GM19239 (cell line): ENCODE measurements at places on chromosomes 7 and 10.

DNA sequence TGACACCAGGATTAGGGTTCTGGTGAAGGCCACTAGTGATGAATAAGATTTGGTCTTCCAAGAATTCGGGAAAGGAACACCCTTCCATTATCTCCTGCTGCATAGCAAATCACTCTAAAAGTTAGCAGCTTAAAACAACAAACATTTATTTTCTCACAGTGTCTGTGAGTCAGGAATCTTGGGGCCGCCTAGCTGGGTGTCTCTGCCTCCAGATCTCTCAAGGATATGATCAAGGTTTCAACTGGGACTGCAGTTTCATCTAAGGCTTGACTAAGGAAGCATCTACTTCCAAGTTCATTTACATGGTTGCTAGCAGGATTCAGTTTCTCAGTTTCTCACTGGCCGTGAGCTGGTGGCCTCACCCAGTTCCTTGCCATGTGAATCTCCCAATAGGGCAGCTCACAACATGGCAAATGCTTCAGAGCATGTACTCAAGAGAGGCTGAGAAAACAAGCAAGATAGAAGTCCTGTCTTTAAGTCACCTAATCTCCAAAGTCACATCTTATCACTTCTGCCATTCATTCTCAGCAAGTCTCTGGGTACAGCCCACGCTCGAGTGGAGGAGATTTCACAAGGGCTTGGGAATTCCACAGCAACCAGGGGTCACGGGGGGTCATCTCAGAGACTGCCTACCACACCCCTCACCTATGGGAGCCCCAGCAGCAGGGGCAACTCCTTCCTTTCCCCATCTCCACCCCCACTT, 26.8 kb downstream of the TLX1 start:
- no peak for DNase-seq

DNA sequence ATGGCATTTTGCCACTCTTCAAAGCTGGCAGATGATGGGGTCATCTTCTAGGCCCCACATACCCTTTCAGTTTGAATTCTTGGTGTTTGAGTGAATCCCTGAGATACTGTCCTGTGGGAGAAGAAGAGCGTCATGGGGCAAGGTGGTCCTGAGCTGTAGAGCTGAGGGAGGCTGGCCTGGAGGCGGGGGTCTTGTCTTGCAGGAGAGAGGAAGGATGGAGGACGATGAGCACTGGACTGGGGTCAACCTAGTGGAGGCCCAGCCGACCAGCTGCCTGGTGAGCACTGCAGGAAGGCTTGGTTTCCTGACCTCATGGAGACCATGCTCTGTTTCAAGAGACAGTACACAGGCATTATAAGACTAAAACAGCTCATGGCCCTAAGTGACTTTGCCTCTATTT, 114.6 kb downstream of the TACC2 start:
- no peak for DNase-seq

DNA sequence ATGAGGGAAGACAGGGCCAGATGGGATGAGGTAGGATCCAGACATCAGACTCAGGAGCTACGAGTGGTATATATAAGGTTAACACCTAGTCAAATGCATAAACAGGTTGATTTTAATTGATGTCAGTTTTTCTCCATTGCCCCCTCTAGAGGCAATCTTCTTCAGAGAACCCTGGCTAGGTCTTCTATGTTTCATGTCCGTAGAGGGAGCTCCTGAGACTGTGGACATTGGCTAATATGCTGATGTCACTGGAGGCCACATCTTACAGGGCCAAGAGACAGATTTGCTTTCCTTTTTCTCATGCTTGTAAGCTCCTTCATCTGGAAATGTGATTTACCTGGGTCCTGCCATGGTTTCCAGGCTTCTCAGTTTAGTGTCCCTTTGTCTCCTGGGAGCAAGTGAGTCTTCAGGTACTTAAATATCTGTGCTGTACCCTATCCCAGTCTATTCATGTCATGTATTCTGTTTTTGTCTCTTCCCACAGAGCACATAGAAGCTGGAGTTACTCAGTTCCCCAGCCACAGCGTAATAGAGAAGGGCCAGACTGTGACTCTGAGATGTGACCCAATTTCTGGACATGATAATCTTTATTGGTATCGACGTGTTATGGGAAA, 161.6 kb upstream of the PRSS1 start:
- peak; percentile 30 for DNase-seq

GRCh38 chr7:77422500-77422899, 6.4 kb upstream of the GSAP start:
- no peak for DNase-seq
